NCI-H82 (cell line): ENCODE measurements at places on chromosomes 16 and 17.

GRCh38 chr17:46266656-46267544 lies 28.0 kb upstream of the LRRC37A start:
- DNase-seq, result peak; percentile 91

- DNase-seq, result no peak
Observed at GRCh38 chr16:19639986-19640421, 78.0 kb downstream of the KNOP1 start.

- no peak for DNase-seq
Observed at GRCh38 chr16:6837722-6838121, 494.9 kb upstream of the RBFOX1 start.

DNA sequence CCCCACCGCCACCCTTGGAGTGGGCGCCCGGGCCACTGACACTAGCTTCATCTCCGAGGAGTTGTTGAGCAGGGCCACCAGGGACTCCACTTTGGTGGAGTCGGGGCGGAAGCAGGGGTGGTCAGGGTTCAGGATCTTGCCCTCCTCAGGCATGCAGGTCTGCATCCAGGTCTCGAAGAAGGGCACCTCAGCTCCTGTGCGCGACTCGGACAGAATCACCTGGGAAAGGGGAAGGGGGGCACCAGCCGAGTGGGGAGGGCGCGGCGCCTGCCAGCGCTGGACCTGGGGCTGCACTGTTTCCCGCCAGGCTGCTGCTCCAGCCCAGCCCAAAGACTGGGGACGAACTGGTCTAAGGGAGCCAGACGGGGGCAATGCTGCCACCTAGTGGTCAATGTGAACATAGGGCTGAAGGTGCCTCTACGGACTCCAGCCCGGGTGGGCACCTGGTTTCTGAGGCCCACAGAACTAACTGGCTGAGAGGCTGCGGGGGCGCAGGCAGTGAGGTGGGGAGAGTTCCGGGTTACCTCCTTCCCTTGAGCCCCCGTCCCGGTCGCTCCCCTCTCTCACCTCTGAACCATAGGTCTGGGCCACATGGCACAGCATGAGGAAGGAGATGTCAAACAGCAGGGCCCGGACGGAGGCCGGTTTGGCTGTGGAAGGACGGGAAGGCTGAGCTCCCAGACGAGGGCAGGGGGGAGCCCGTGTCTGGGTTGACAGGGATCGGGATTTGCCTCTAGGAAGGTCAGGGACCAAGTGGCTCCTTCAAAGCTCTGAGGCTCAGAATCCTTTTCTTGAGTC lies 11.8 kb downstream of the CSF3 start:
- peak; percentile 93 for DNase-seq

GRCh38 chr16:67942200-67942509 lies 1.8 kb downstream of the LCAT start:
- peak; percentile 69 for DNase-seq
